Activated CD4-positive, alpha-beta T cell treated with anti-CD3 and anti-CD28 coated beads, Interleukin-2, amount 10 ng/mL, durations not matched to agents 24 days and 14 days (primary cell): ENCODE measurements at places on chromosomes 5 and 9. TPM values are rescaled to one million over a fixed set of nuclear protein-coding genes. Genes with fewer than 3 reads are reported as not detected.

The TIMD4 gene
- total RNA-seq = 13.9 and 15.1 TPM in 2 replicates

The GBGT1 gene
- 6.8 and 8.2 TPM in 2 replicates for total RNA-seq

The UTP15 gene
- 59.3 and 61.5 TPM in 2 replicates for total RNA-seq

The SCGB3A2 gene
- total RNA-seq = not detected in 2 replicates

The HACD4 gene
- 2.8 and 3.0 TPM in 2 replicates for total RNA-seq

The TSTD2 gene
- 17.1 and 17.7 TPM in 2 replicates for total RNA-seq

The ST8SIA4 gene
- total RNA-seq = 61.3 and 62.3 TPM in 2 replicates

DNA sequence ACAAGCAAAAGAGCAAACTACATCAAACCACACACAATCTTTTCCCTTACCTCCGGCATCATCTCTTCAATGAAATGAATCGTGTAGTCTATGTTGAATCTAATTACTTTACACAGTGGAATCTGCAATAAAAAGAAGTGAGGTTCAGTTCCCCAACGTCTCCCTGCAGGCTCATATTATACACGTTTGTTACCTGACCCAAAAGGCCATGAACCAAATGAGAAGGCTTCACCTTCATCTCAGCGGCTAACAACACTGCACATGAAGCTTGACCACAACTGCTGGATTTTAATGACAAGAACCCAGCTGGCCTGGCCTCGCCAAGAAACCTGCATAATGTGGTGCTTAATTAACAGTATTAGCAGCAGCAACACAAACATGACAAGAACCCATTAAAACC is 45.5 kb downstream of the DROSHA start:
- DNase-seq = no peak

- DNase-seq = no peak
Measured at GRCh38 chr9:82761027-82761426, 301.9 kb downstream of the RASEF start.

- no peak for DNase-seq
Measured at GRCh38 chr5:146082798-146083197, 22.6 kb downstream of the PLAC8L1 start.

DNA sequence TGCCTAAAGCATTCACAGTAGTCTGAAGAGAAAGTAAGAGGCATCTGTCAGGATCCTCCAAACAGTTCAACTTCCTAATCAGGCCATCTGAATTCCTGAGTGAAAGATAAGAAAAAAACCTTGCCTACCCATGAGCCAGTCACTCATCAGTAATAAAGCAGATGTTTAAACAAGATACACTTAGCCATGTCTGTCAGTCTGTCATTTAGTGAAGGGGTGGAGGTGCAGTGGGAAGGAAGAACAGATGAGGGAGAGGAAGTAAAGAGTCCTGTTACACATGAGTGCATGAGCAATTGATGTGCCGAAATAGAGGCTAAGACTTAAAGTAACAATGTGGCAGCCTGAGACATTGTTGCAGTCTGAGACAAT is 29.9 kb upstream of the DMRTA1 start:
- DNase-seq = no peak

DNA sequence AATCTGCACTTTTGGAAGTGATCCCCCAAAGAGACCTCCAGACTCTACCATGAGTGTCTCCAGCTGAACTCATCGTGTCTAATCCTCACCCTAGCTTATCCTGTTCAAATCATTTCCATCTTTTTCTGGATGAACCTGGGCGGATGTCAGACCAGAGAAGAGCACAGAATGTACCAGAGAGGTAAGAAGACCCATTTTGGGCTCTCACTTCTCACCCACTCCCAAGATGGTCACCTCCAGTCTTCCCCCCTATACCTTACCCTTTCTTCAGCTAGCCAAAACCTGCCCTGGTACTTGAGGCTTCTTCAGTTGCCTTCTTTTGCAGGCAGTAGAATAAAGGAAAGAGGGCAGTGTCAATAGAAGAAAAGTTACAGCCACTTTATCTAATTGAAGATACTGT is 27.9 kb upstream of the ANXA2R start:
- DNase-seq = peak; percentile 63

- DNase-seq = no peak
Measured at GRCh38 chr5:72177538-72177937, 70.3 kb downstream of the MAP1B start.

- no peak for DNase-seq
Measured at GRCh38 chr5:93884254-93884653, 142.9 kb upstream of the POU5F2 start.

GRCh38 chr9:127567035-127567729 is 44.9 kb upstream of the STXBP1 start:
- no peak for DNase-seq

DNA sequence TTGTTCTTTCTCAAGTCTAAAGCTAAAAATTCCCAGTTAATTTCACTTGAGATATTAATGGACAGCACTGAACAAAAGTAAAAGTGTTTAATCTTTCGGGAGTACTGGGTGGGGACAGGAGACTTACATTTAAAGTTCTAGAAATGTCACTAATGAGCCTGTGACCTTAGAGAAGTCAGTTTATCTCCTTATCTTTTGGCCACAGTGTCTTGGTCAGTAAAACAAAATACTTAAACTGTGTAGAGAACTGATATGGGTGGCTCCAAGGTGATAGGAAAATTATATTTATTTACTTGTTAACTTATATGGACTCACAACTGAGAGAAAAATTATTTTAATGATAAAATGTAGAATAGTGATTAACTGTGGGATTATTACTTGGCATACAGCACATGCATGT is 8.9 kb downstream of the IPO11 start:
- DNase-seq = no peak

DNA sequence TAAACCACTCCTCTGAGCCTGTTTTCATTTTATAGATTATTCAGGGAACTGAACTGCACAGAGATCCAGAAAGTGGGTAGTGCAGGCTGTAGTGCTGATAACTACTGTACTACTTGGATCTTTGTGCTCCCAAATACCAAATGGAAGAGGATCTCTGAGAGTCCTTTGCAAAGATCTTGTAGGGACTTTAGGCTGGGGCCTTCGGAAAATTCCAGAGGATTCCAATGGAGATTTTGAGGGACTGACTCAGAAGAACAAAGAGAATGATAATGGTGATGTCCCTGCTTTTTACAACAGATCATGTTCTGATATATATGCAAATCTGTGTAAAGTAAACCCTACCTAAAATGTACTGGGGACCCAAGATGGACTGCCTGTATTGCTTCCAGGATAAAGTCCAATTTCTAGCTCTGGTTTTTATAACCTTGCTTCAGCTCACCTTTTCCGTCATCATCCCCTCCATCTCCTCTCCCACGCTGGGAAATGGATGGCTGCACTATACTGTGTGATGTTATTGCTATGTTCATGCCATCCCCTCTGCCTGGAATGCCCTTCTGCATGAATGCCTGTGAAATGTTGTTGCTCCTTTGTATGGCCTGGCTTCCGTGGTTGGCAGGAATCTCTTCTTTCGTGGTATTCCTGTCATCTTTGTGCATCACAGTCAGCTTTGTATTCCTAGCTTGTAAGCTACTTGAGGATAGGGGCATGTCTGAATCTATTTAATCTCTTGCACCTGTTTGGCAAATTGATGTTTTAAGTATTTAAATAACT is 9.7 kb upstream of the PSMD5 start:
- DNase-seq = no peak

- DNase-seq = no peak
Measured at GRCh38 chr5:42572313-42572712, 149.1 kb downstream of the GHR start.

- no peak for DNase-seq
Measured at GRCh38 chr9:16100537-16101091, 547.8 kb downstream of the CCDC171 start.

GRCh38 chr5:80156156-80156555 is 99.7 kb downstream of the SERINC5 start:
- DNase-seq = no peak

DNA sequence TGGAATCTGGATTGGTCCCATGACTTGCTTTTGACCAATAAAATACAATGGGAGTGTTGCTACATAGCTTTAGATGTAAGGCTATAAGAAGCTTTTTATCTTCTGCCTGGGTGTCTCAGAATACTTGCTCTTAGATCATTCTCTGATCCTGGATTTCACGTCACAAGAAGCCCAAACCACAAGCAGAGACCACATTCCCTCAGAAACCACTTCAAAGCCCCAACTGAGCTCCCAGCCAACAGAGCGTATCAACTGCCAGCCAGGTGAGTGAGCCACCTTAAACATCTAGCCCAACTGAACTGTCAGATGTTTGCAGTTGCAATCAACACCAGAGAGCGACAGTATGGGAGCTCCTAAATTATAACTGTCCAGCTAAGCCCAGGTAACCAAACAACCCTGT is 687.1 kb downstream of the TLE1 start:
- DNase-seq = peak; percentile 79
